CD4-positive, alpha-beta T cell treated with Interleukin-4 for 1 hour (primary cell): ENCODE measurements at places on chromosomes 5 and 9.

GRCh38 chr9:106596984-106597383 lies 266.0 kb upstream of the ZNF462 start:
- no peak for DNase-seq

GRCh38 chr5:126947146-126948010 lies 83.0 kb downstream of the MARCHF3 start:
- no peak for DNase-seq

DNA sequence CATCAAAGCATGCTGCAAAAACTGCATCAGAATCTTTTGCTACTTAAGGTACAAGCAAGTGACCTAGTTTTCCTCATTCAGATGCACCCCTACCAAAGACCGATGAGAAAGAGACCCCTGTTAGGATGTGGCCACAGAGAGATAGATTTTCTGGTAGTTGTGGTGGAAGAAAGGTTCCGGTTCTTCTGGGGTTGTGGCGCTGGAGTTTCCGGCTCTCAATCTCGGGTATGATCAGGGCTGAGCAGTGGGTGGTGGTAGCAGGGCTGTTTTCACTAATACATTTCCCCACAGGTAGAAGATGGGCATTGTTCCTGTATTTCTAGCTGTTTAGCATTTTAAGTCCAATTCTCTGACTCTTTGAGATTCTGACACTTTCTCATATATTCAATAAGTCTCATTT lies 58.4 kb downstream of the PCSK1 start:
- DNase-seq: no peak

DNA sequence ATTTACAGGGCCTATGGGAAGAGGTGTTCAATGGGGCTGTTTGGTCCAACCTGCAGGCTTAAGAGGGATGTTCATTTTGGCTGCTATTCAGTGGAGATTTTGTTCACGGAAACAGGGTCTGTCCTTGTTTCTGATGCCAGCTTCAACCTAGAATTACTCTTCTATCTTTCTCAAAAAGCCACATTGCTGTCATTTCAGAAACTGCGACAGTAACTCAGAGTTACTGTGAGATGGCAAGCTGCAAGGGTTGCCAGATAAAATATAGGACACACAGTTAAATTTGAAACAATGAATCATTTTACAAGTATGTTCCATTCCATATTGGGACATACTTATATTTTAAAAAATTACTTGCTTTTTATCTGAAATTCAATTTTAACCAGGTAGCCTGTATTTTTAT lies 128.0 kb downstream of the NPR3 start:
- DNase-seq: no peak

DNA sequence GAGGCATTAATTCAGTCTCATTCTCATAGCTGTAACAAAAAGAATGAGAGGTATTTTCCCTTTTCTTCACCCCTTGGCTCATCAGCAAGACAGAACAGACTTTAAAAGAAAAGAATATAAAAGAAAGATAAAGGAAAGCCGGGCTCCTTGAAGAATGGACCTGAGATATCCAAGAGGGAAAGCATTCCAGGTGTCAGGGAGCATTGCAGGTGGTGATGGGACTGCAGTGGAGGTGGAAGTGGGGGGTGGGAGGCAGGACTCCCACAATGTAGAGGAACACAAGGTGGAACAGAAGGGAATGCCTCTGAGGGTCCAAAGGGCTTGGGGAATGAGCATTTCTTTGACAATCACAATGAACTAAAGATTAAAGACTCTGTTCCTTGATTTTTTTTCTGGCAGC lies 10.7 kb upstream of the PUM3 start:
- no peak for DNase-seq
